Hair follicular keratinocyte (primary cell): ENCODE measurements at places on chromosomes 3 and 15. TPM values are rescaled to one million over a fixed set of nuclear protein-coding genes. Genes with fewer than 3 reads are reported as not detected.

The MYL3 gene
- not detected in 2 replicates for total RNA-seq

The DLL4 gene
- total RNA-seq: 0.08 TPM in 1 of 2 replicates, not detected in the other

The SH2D7 gene
- total RNA-seq: not detected in 2 replicates

The DENND6A gene
- 19.6 and 37.8 TPM in 2 replicates for total RNA-seq

The DUSP7 gene
- 118 and 162 TPM in 2 replicates for total RNA-seq

The CDHR4 gene
- total RNA-seq: not detected in 2 replicates

The HHATL gene
- not detected in 2 replicates for total RNA-seq

The MESP2 gene
- 1.4 and 1.7 TPM in 2 replicates for total RNA-seq

The LDHAL6B gene
- not detected in 2 replicates for total RNA-seq

The SLC22A13 gene
- total RNA-seq: not detected in 2 replicates

The MUSTN1 gene
- total RNA-seq: 1.6 TPM in 1 of 2 replicates, not detected in the other

The MYO1E gene
- 141 and 162 TPM in 2 replicates for total RNA-seq

The LPP gene
- 11.3 and 29.5 TPM in 2 replicates for total RNA-seq

The HYKK gene
- total RNA-seq: 3.8 and 4.1 TPM in 2 replicates

The EFHB gene
- not detected in 2 replicates for total RNA-seq

The CLDN16 gene
- total RNA-seq: not detected in 2 replicates

The XXYLT1 gene
- 13.7 and 19.0 TPM in 2 replicates for total RNA-seq

The FMN1 gene
- total RNA-seq: 0.23 and 0.80 TPM in 2 replicates

The GABPB1 gene
- 23.3 and 30.8 TPM in 2 replicates for total RNA-seq

The PTX3 gene
- total RNA-seq: 0.23 and 2.7 TPM in 2 replicates

The ADAMTS17 gene
- total RNA-seq: 0.15 and 0.86 TPM in 2 replicates

The STRIT1 gene
- total RNA-seq: not detected in 2 replicates

The C3orf85 gene
- not detected in 2 replicates for total RNA-seq

The IL17RD gene
- 1.1 and 1.3 TPM in 2 replicates for total RNA-seq
